ENCODE measurements at places on chromosomes 4 and X.

DNA sequence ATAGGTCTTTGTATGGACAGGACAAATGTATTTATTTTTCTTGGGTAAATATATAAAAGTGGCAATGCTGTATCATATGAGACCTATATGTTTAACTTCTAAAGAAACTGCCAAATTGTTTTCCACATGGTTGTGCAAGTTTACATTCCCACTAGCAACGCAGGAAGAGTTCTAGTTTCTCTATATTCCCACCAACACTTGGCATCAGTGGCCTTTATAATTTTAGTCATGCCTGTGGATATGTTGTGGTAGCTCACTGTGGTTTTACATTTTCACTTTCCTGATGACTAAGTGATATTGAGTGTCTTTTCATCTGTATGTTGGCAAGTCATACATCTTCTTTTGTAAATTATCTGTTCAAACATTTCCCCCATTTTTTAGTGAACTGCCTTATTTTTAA lies 126.0 kb downstream of the EMCN start:
- DNase-seq, result no peak

DNA sequence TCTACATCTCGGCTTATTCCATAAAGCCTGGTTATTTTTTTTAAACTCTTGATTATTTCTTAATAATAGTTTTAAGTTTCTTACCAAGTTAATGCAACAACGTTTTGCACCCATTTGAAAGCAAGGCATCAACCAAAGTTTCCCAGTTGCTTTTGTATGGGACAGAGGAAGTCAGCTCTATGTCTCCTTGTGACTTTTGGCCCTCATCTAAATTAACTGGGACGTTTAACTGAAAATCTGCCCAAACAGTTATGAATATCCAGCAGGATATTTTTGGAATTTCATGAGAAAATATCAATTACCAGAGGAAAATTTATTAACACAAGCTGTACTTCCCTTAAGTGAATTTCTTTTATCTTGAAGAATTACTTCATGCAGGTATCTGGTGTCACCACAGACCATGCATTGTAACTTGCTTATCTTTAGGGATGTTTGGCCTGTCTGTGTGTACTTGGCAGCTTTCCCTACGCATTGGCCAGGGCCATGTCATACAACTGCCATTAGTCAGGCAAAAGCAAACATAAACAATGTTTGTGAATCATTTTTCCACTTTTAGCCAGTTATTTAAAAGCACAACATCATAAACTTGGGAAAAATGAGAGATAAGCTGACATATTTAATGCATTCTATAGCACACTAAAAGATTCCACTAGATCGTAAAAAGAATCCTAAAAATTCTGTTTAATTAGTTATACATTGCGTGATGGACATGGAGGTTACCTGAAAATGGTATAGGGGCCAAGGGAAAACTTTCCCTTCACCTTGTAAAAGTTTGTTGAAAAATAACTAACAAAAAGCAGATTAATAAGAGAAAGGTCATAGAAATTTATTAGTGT lies 101.4 kb upstream of the PDE5A start:
- no peak for DNase-seq

- no peak for DNase-seq
Measured at GRCh38 chr4:18103876-18104605, 82.5 kb upstream of the LCORL start.

GRCh38 chrX:13689741-13690211 lies 848 bp downstream of the RAB9A start:
- no peak for DNase-seq

GRCh38 chrX:6732101-6732500 lies 197.2 kb upstream of the VCX3A start:
- DNase-seq, result no peak
